ENCODE measurements at places on chromosomes 7 and 10.

DNA sequence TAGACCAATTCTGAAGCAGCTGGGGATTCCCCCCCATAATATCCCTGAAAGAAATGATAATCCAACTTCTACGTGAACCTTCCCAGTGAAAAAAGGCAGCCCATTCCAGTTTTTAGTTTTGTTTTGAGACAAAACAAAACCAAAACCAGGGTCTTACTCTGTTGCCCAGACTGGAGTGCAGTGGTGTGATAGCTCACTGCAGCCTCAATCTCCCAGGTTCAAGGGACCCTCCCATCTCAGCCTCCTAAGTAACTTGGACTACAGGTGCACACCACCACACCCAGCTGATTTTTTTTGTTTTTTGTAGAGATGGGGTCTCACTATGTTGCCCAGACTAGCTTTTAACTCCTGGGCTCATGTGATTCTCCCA lies 12.5 kb upstream of the ARPC1A start:
- no peak for DNase-seq

DNA sequence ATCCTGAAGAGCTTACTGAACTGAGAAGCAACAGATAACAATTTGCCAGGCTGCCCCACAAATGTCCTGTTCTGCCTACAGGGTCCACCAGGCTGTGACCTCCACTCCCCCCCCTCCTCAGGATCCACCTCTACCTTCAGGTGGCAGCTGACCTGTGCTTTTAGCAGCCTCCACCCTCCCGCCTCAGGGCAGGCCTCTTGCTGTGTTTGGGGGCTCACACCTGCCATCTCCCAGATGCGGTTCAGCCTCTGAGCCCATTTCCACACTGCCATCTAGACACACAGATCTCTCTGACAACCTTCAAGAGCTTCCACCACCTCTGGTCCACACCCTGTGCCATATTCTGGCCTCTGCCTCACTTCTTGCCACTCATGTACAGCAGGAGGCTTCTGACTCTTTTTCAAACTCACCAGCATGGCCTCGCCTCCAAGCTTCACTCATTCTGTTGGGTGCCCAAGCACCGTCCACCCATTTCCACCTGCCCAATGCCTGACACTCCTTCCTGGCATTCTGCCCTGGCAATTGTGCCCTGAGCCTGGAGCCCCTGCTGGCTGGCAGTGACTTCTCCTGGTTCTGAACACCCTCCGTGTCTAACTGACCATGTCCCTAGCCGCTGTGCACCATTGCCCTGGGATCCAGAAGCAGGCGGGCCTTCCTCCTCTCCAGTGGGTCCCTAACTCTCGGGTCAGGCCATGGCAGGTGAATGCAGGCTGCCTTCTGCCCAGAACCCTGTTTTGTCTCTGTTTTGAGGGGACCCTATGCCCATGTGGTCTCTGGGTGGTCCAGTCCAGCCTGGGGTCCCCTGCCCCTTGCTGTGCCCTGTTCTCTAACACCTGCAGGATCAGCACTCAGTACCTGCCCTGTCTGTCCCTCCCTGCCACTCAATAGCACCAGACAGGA lies 18.5 kb downstream of the TMEM72 start:
- DNase-seq = no peak

GRCh38 chr7:157718303-157719007 lies 381.7 kb downstream of the DNAJB6 start:
- no peak for DNase-seq

DNA sequence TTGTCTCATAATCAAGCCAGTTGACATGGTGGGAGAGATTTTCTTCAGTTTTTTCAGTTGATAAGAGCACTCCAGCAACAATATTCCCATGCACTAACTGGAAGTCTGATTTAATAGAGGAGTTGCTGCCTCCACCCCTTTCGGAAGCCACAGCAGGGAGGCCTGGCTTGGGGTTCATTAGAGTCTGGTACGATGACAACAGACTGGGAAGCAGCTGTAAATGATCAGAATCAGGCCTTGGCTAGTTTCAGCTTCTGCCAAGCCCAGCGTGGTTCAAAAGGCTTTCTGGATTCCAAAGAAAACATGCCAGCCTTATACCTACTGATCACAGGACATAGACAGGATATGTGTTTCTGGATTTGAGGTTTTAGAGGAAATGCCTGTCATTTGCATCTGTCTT lies 274.0 kb downstream of the CSTF2T start:
- DNase-seq = no peak

GRCh38 chr7:26627221-26627620 lies 237.2 kb downstream of the SKAP2 start:
- DNase-seq = no peak

All from stimulated activated CD8-positive, alpha-beta memory T cell treated with anti-CD3 and anti-CD28 coated beads, Interleukin-7, amount 100 ng/mL, for 1 hour (primary cell).